ENCODE measurements at places on chromosomes 16 and 17.
A peak's percentile ranks its signal among the peaks of the same experiment; 100 is the strongest.

DNA sequence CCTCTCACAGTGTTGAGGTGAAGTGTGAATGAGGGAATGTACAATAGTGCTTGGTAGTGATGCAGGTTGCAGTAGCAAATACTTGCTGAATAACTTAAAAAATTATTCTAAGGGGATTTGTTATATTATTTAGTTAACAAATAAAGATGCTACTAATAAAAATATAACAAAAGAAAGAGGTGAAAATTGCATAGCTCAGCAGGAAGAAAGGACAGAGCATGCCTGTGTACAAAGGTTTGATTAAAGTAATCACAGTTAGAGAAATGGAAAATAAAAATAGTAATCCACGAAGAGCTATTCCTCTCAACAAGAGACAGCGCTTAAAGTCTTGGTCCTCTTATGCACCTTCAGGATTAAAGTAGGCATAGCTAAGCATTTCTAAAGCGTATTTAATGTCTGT, 11.0 kb downstream of the GOT2 start:
- DNase-seq: no peak

DNA sequence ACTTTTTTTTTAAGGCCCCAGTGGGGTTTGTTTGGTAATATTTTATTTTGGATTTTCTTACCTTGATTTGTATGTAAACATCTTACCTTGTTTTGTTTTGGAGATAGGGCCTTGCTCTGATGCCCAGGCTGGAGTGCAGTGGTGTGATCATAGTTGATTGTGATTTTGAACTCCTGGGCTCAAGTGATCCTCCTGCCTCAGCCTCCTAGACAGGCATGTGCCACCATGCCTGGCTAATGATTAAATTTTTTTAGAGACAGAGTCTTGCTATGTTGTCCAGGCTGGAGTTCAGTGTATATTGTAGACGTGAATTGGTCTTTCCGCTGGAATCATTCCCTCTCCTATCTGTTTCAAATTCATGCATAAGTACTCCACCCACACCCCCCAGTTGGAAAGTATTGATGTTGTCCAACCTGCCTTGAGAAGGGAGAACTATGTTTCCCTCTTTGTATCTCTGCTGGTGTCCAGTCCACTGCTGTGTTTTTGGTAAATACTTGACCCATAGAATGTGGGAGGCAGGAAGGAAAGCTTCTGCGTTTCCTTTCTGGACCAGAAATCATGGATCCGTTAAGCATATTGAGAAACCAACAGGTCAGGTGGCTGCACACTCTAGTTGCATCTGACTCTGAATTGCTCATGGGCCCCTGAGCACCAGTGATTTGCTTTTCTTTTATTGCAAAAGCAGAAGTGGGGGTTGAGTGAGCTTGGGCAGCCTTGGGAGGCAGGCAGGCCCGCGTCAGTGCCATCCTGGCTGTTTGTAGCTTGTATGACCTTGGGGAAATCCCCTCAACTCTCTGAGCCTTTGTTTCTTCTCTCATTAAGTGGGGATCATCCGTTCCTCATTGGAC, 25.0 kb downstream of the RMI2 start:
- peak; percentile 95 for DNase-seq

DNA sequence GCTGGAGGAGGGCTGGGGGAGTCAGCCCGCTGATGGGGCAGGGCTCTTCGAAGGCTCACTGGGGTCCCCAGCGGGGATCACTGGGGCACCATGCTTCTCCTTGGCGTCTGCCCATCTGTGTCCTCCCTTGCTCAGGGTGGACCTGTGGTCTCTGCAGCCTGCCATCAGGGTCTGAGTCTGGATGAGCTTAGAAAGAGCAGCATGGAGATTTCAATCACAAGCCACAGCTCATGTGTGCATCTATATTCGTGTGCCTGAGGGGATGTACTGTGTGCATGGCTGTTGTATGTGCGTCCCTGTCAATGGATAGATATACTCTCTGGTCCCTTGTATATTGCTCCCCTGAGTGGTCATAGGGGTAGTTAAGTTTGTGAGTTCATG, 126.6 kb upstream of the SDK2 start:
- DNase-seq: no peak

DNA sequence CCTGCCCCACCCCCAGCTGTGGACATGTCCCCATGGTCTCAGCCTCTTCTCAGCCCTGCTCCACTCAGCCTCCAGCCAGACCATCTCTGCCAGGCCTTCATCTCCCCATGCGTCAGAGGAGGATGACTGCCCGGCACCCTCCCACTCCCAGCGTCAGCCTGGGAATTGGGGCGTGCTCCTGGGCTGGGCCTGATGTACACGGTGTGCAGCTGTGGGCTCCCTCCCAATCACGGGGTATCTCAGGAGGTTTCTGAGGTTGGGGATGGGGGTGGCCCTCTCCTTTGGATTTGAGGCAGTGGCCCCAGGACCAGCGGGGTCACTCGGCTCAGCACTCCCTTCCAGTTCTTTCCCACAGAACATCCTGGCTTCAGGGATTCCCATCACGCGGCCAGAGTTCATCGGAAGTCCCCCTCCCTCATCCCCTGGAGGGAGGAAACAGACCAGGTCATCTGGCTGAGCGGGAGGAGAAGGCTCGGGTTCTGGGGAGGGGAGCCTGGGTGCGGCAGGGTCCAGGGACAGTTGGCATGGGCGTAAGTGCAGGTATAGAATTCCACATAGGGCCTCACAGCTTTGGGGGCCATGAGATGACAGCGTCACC, 36.9 kb downstream of the SOCS3 start:
- no peak for DNase-seq

DNA sequence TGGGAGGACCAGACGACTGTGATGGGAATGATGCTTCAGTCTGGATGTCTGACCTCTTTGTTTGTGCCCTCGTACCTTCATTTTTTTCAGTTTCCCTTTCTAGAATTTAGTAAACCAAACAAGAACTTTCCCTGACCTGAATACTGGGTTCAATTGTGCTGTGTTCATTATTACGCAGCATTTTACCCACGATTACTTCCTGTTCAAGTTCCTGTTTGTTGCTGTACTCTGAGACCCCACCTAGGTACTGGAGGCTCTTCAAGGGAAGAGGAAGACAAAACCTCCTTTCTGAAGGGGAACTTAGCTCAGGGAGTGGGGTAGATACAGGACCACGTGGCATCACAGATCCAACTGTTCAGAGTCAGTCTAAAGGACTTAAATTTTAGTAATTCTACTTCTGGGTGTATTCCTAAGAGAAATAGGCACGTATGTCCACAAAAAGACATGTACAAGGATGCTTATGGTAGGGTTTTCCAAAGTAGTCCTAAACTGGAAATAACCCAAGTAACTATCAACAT, 9.2 kb upstream of the PRKCB start:
- DNase-seq: peak; percentile 90

DNA sequence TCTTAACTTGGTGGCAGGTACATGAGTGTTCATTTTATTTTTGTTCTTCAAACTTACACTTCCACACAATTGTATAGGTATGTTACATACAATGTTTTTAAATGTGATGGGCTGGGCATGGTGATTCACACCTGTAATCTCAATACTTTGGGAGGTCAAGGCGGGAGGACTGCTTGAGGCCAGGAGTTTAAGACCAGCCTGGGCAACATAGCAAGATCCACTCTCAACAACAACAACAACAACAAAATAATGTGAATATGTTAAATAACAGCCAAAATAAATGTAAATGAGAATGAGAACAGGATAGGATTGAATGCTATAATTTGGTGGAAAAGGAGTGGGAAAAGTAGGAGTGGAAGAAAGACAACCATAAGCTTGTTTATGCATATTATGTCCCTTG, 2.6 kb downstream of the NSMCE1 start:
- no peak for DNase-seq

DNA sequence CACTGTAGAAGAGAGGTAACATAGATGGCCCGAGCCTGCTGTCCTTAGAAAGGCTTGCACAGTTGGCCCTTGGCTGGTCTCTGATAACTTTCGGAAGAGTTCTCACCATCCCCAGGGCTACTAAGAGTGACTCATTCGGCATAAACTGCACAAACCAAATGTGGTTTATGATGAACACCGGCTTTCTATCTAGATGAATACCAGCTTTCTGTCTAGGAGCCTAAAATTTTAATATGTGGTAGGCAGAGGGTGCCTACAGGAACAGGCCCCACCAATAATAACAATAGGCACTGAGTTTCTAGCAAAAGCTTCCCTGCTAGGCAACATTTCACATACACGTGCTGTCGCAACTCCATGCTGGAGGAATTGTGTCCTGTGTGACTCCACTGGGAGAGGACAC, 15.4 kb downstream of the CNOT1 start:
- no peak for DNase-seq

GRCh38 chr17:47622180-47622549, 27.6 kb upstream of the KPNB1 start:
- DNase-seq: no peak

GRCh38 chr16:50547340-50548124, 664 bp upstream of the NKD1 start:
- DNase-seq: peak; percentile 65

GRCh38 chr16:84817206-84817605, 2.6 kb upstream of the CRISPLD2 start:
- no peak for DNase-seq

GRCh38 chr17:38721802-38722201, 8.3 kb upstream of the CISD3 start:
- no peak for DNase-seq

DNA sequence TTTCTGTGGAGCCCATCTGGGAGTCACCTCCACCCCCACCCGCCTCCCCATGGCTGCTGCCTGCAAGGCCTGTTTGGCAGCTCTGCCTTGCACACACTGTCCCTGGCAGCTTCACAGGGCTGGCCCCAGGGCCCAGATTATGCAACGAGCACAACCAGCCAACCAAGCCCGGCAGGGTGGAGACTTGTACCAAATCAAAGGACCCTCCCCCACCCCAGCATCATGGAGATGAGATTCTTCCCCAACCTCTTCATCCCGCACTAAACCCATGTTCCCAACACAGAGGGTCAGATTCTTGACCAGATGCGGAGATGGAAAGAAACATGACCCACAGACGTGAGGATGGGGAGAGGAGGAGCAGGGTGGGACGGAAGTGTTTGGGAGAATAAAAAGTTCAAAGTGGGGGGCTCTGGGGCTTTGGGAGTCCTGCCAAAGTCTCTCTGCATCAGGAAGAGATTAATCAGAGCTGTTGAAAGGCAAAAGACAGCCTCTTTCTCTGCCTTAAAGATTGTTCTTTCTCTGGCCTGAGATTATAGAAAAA, 3.8 kb downstream of the SMARCD2 start:
- no peak for DNase-seq

DNA sequence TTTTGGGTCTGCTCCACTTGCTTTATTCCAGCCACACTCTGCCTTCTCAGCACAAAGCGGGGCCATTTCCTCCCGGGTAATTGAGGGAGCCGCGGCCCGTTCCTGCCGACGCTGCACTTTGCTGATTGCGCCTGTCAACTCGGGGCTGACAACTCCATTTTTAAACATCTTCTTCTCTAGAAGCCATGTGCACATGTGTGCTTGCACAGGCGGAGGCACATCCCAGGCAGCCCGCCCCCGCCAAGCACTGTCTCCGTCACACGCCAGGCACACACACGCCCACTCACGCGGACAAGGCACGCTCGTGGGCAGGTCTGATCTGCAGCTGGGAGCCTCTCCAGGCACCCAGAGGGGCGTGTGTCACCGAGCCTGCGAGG, 63.2 kb downstream of the ENGASE start:
- DNase-seq: no peak

DNA sequence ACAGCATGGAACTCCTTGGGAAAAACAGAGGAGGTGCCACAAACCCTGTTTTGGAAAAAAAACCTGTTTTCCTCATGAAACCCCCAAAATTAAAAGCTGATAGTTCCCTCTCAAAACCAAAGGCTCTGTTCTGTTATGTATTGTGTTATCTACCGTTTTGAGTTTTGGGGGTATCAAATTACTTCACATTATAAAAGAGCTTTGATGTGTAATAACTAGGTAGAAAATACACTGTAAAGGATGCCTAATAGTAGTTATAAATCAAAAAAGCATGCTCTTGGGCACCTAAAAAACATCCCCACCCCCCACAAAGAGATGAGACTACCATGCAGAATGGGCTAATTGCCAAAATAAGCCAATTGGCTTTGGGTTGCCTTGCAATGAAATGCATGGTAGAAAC, 30.8 kb downstream of the C16orf54 start:
- no peak for DNase-seq

GRCh38 chr17:9969301-9969935, 64.3 kb upstream of the RCVRN start:
- no peak for DNase-seq

GRCh38 chr17:2701996-2702741, 9.4 kb downstream of the CLUH start:
- no peak for DNase-seq

DNA sequence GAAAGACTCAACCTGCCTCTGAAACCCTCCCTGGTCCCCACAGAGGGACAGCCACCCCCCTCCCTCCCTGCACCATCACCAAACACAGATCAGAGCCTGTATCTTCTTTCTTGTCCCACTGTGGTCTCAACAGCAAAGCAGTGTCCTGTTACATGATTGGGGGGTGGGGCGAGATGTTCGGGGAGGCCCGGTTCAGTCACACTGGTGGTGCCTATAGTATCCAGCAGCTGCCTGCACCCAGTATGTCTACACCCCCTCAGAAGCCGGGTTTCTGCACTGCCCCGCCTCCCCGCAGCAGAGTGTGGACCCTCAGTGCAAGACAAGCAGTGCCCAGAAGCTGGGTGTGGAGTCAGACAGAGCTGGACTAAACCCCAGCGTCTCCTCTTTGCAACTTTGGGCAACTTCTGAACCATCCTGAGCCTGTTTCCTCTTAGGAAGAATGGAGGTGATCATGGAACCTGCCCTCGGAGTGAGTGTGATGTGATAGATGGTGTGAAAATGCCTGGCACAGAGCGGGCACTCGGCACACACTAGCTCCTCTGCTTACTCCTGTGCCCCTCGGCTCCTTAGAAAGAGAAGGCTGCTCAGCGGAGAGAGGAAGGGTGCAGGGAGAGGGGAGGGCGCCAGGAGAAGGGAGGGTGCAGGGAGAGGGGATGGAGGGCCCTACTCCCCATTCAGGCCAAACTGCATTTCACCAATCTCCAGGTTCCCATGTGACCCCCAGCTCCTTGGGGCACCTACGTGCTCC, 84.0 kb upstream of the TNRC6C start:
- DNase-seq: no peak

- no peak for DNase-seq
These were observed 1.7 kb downstream of the COPS3 start for GRCh38 chr17:17279316-17279715.

GRCh38 chr16:88454523-88454947, 1.5 kb downstream of the ZFPM1 start:
- DNase-seq: peak; percentile 23
